Ascending aorta (tissue), 2 donors: ENCODE measurements at places on chromosomes 1 and 21.

GRCh38 chr1:9591669-9592509 is 3.2 kb downstream of the TMEM201 start:
- no peak for DNase-seq

DNA sequence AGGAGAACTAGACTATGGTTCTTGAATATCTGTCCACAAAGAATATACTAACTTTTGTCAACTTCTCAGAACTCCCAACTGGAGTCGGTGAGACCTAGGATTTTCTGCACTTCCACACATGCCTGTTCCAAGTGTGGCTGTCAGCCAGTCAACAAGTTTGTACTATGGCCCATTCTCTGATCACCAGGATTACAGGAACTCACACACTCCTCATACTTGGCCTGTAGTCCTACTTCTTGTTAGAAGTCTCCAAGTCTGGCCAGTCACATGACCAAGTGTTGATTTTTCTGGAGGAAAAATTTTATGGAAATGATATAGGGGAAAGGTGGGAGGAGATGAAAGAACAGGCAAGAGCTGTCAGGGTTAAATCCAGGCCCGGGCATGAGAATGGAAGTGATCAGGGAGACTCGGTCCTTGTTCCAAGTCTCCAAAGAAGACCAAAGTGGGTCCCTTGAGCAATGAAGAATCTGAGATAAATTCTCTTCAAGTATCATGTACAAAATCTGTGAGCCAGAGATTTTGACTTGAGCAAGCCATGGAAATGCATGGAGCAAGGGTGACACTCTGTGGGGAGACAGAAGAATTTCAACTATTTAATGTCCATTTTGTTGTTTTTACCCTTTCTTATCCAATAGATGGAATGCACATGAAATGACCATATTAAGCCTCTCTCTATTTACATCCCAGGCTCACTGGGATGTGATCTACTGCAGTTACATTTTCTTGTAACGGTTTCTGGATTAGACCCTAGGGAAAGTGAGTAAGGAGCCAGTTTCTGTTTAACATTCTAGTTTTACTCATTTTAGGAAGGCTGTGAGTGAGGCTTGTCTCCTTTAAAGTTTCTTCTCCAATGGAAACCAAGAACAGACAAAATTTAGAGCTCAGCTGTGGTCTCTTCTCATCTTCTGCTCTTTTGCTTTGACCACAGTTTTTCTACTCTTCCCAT is 320.9 kb downstream of the ASTN1 start:
- peak; percentile 63 for DNase-seq

- DNase-seq: no peak
Observed at GRCh38 chr1:31755197-31755611, 8.9 kb downstream of the ADGRB2 start.

GRCh38 chr1:37098237-37098636 is 63.9 kb upstream of the GRIK3 start:
- no peak for DNase-seq

DNA sequence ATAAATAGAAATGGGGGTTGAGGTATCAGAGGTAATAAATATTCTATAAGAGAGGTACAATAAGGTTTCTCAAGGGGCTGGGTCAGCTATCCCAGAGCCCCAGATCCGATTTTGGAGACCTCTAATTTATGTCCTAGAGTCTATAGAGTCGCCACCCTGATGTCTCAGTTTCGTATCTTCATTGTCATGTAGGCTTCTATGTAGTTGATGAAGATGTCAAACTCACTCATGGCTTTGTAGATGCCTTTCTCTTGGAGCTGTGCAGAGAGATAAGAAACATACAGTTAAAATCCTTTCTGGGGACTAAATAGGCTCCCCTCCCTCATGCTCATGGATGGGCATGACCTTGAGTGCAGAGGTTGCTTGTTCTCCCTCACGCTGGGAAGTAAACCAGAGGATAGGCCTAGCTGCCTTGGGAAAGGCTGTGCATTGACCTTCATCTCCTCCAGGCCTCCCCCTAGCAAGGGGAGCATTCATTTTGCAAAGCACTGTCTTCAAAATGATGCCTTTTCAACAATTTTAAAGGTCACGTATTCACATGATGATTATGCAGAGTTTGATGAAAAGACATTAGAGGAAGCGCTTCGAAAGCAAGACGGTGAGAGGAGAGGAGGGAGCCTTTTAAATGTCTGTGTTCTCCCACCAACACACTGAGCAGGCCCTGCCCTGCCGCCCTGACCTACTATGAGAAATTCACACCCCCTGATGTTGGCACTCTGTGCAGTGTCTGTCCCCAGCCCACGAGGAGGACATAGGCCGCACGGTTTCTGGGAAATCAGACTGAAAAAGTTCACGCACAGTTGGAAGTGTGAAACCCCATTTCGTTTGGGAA is 1.9 kb upstream of the IL19 start:
- DNase-seq: no peak

DNA sequence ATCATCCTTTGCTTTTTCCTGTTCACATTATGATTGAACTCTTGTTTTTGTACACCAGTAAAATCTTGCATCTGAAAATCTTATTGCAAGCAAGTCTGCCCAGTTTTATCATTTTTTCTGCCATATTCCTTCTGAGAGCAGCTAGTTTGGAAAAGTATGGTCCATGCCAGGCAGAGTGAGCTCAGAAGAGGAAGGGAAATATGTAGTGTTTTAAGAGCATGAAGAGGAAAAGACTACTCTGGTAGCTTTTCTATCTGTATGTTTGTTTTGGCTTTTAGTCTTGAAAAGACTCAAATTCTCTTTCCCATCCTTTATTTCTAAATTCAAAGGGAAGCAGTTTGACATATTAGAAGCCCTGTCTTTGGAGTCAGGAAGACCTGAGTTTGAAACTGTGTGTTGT is 125.8 kb downstream of the NFIA start:
- no peak for DNase-seq

GRCh38 chr1:179888071-179888470 is 6.0 kb downstream of the TOR1AIP1 start:
- no peak for DNase-seq

GRCh38 chr1:55423376-55423775 is 208.2 kb upstream of the USP24 start:
- DNase-seq: no peak
